ENCODE measurements at places on chromosomes 11 and 22.

DNA sequence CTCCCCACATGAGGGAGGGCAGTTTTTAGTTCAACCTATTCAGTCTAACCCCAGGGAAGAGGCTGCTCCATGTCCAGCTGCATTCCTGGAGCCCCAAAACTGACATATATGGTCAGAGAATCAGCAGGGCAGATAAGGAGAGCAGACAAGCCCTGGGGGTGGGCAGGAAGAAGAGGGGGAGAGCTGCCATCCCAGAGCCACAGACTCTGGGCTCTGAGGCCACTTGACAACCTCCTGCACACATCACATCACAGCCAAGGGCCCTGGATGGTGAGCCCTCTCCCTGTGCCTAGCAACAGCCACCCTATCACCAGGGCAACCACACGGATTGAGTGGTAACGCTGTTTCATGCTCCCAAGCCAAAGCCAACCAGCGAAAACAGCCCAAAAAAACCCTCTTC, 3.1 kb downstream of the ARHGAP1 start:
- DNase-seq: no peak

DNA sequence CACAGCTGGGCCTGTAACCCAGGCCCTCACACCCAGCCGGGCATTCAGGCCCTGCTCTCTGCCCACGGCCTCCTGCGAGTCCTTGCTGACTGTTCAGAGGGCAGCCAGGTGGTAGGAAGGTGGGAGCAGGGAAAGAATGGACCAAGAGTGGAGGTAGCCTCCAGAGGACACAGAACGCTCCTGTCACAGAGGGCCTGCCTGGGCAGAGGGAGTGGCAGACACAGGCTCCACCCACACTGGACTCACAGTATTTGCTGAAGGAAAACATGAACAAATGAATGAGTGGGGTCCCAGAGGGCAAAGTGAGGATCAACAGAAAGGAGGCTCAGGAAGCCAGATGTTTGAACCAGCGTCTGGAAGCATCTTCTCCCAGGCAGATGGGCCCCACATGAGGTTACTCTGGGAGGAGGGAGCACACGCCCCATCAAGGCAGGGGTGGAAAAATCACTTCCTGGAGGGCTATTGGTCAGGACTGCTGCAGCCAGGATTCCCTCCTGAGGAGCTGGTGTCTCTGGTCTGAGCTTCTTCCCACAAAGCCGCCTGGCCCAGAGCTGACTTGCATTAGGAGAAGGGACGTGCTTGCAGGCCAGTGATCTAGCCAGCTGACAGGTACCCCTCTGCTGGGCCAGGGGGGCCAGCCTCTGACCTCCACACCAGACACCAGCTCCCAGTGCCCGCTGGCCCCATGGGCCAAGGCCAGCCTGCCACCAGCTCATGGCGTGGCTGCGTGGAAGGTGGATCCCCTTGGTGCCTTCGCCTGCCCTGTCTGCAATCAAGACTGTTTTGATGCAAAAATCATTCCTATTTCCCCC, 84.0 kb downstream of the THAP12 start:
- no peak for DNase-seq

- DNase-seq: no peak
Measured at GRCh38 chr11:57071829-57072228, 83.1 kb downstream of the OR5AK2 start.

- DNase-seq: no peak
Measured at GRCh38 chr11:13052130-13052571, 43.0 kb downstream of the RASSF10 start.

DNA sequence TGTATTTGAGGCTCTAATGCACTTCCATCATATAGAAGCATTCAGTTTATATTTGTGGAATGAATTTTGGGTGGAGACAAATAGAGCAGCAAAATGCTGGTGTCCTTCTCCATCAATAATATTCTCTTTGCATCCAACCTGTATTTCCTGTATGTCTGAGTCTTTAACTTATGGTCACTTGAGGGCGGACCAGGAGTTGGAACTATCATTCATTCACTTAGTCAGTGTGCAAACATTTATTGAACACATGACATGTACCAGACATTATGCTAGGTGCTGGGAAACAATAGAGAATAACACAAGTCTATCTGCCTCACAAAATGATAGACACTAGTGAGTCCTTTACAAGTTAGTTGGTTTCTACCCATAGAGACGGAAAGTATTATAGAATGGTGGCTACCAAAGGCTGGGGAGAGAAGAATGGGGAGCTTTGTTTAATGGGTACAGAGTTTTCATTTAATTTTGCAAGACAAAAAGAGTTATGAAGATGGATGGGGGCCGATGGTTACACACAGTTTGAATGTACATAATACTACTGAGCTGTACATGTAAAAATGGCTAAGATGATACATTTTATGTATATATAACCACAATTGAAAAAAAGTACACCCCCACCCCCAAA, 4.6 kb upstream of the TMEM123 start:
- DNase-seq: no peak

DNA sequence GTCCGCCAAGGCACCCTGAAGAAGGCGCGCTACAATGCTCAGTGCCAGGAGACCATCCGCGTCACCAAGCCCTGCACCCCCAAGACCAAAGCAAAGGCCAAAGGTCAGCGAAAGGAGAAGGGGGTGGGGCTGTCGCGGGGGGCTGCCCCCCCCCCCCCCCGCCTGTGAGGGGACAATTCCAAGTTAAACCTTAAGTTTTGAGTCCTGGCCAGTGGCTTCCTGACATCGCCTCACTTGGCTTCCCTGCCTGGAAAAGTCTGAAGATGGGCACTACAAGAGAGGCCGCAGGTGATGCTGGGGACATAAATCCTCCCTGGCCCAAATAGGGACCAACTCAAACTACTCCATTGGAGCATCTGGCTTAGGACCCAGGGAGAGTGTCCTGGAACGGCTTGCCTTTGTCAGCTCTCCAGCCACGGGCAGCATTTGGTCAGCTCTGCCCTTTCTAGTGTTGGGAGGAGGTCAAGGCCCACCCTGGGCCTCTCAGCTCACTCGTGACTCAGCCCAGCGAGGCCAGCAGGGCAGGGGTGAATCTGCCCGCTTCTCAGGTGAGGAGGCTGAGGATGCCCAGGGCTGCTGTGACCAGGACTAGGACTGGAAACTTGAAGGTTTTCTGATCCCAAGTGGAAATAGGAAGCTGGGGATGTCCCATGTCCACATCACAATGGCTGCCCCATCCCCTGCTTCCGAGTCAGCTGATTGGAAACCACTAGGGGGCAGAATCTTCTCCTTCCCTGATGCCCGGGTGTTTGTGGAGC, 1.4 kb downstream of the MDK start:
- no peak for DNase-seq

DNA sequence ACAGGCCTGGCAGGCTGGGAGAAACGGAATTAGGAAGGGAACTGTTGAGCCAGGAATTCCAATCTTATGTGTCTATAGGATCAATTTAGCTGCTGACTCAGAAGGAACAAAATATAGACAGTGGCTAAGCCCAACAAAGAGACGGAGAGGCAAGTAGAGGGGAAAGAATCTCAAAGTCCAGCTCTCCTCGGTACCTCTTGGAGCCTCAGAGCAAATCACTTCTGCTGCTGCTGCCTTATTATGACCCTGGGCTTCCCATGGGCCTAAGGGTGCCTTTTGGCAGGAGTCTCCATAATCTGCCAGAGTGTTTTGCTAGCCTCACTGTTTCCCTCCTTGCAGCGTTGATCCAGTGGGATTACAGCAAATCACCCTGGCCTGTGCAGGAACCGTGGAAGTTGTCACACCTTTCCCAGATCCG, 31.7 kb downstream of the PAX6 start:
- no peak for DNase-seq

- no peak for DNase-seq
Measured at GRCh38 chr22:40114411-40114810, 63.3 kb upstream of the TNRC6B start.

DNA sequence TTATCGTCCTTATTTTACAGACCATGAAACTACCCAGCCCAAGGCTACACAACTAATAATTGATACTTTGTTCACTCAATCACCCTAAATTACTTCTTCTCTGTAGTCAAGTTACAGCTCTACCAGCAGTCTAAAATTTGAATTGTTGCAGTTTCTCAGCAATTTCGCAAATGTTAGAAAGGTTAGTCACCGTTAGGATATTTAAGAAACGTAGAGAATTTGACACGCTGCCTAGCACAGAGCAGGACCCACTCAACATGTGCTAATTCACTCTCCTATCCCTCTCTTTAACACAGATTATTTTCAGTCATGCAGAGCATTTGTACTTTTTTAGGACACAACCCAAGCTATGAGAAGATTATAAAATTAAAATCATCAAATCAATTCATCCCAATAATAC, 771.1 kb upstream of the LUZP2 start:
- DNase-seq: no peak

- DNase-seq: no peak
Measured at GRCh38 chr22:21826204-21826603, 41.2 kb downstream of the MAPK1 start.

- no peak for DNase-seq
Measured at GRCh38 chr11:25180187-25180586, 683.3 kb downstream of the LUZP2 start.

- no peak for DNase-seq
Measured at GRCh38 chr11:121523581-121524232, 70.9 kb upstream of the SORL1-AS1 start.

GRCh38 chr11:69059429-69059828, 10.7 kb downstream of the TPCN2 start:
- DNase-seq: no peak

GRCh38 chr11:35357923-35358322, 61.4 kb downstream of the SLC1A2 start:
- DNase-seq: no peak

DNA sequence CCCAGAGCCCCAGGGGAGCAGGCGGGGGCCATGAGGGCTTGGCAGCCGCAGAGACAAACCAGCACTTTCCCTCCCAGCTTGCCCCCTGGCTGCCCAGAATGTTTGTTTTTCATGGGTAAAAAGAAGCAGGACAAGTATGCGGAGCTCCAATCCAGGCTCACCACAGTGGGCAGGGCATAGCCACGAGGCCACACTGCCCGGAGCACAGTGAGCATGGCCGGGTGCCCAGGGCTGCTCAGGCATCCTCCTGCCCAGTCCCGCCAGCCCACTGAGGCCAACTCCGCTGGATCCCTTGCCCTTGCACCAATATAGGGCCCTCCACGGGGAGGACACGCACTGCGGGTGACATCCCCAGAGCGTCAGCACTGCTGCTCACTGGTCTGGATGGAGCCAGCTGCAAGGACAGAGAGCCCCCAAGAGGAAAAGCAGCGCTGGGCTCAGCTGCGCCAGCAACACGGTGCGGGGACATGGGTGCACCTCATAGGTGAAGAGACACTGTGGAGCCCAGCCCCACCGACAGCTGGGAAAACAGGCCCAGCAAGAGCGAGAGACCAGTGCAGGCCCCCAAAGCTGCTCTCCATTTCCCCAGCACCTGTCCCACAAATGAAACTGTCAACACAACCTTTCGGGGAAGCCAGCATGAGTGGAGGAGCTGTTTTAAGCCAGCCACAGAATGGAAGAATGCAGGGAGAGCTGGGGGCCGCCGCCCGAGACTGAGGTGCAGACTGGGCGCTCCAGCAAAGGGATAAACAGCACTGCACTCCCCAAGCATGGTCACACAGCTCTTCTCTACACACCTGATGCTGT, 24.8 kb downstream of the ARVCF start:
- DNase-seq: no peak

DNA sequence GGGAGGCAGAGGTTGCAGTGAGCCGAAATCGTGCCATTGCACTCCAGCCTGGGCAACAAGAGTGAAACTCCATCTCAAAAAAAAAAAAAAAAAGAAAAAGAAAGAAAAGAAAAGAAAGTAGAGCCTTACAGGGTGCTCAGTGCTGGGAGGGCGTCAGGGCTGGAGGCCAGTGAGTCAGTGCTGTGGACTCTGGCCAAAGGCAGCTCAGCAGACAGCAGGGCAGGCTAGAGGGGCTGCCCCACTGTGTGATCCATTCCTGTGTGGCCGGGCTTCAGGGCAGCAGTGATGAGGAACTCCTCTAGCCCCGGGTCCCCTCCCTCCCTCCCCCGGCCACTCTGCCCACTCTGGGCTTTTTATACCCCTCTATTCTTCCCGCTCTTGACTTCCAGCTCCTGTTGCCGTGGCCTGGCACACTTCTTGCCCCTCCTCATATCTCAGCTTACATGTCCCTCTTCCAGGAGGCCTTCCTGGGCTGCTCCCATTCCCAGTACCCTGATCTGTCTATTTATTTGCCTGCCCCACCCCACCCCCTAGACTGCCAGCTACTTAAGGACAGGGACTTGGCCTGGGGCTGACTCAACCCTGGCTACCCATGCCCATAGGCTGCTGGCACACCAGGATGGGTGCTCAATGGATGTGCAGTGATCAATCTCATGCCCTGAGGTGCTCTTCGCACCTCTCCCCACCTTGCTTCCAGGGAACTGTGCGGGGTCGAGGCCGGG, 10.1 kb downstream of the SYT12 start:
- no peak for DNase-seq

DNA sequence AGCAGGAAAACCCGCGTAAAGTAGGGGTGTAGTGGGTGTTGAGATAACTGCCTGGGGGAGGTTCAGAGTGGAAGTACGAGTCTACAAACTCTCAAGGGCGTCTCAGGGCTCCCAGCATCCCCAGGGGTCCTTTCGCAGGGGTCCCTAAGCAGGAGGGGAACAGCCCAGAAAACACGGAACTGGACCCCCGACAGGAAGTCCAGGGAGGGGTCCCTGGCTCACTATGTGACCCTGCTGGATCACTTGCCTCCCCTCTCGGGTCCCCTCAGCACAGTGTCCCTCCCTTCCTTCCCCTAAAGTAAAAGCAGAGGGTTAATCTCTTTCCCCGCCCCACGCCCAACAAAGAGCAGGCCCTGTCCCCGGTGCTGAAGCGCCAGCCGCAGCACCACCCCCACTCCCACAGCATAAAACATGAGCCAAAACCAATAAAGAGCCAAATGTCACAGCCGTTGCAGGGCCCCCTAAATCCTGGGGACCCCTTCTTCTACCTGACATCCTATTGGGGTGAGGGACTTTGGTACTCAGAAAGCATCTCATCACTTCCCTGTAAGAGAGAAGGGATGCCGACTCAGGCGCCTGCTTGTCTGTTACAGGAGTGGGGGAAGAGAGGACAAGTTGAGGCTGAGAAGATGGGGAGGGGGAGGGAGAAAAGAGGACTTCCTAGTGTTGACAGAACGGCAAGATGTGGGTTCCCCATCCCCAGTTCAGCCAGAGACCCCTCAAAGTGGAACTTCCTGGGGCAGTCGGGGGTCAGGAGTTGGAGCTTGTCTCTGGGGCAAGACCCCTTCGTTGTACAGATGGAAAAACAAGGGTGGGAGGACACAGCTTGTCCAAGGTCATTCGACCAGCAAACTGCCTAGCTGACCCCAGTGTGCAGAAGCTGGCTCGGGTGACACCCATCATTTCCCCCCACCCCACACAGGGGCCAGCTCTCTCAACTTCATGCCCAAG, 1.4 kb upstream of the NEFH start:
- peak; percentile 12 for DNase-seq

DNA sequence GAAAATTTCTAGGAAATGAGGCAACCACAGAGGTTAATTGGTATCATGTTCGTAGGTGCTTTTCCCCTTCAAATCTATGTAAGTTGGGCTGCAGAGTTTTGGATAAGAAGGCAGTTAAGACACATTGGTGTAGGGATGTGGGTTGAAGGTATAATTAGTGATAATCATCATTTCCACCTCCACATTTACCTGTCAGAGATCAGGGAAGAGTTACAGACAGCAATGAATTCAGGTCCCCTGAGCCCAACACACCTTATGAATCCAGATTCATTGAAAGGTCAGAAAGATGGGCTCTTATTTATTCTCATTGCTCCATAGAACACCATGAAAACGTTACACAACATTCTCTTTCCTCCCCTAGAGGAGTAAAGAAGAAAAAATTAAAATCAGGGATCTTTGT, 308.7 kb downstream of the C11orf87 start:
- DNase-seq: no peak

Measured in stimulated activated CD4-positive, alpha-beta T cell treated with anti-CD3 and anti-CD28 coated beads, TNF-alpha, amount 100 ng/mL, for 1 hour (primary cell).